Fibroblast of villous mesenchyme (primary cell): ENCODE measurements at places on chromosomes 5 and 9.

DNA sequence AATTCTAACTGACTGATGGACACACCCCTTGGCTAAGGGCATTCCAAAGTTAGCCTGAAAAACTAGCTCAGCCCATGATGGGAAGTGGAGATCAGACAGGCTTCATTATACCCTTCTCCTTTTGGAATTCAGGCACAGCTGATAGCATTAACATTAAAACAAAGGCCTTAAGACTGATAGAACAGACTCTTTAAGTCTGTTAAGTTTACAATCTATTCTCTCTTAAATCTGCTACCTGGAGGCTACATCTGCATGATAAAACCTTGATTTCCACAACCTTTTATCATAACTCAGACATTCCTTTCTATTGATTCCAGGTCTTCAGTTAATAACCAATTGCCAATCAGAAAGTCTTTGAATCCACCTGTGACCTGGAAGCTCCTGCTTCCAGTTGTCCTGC, 281.4 kb downstream of the TUSC1 start:
- DNase-seq = no peak

DNA sequence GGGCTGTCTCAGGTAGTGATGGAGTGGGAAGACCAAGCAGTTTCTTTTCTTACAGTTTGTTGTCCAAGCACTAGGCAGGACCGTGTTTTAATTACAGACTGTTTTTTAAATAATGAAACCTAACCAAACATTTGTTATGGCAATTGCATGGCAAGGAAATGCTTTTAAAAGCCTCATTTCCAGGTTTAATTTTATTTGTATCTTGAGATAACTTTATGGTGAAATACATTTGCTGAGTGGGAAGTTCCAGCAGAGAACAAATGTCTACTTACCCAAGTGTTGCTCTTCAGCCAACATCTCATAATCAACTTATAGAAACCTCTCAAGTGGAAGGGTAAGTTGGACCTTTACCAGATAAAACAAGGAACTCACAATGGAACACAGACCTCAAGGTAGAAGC, 11.8 kb upstream of the LHFPL2 start:
- no peak for DNase-seq

- no peak for DNase-seq
Observed at GRCh38 chr5:72417333-72418062, 89.7 kb downstream of the ZNF366 start.

DNA sequence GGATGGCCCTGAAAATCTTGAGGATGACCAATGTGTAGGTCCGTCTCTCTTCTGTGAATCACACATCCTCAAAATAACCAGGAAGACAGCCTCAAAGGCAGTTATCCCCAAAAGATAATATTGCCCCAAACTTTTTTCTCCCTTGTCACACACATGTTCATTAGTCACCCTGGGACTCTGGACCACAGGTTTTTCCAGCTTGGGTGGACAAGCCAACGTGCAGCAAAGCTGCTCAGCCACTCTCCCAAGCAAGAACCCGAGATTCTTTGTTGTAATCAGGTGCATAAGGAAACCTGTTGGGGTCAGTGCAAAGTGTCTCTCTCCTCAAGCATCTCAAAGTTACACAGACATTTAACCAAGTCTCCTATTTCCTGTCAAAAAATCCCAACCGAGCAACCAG, 196.6 kb downstream of the GNA14 start:
- DNase-seq = no peak

- no peak for DNase-seq
Observed at GRCh38 chr5:16457451-16457850, 8.1 kb downstream of the ZNF622 start.

DNA sequence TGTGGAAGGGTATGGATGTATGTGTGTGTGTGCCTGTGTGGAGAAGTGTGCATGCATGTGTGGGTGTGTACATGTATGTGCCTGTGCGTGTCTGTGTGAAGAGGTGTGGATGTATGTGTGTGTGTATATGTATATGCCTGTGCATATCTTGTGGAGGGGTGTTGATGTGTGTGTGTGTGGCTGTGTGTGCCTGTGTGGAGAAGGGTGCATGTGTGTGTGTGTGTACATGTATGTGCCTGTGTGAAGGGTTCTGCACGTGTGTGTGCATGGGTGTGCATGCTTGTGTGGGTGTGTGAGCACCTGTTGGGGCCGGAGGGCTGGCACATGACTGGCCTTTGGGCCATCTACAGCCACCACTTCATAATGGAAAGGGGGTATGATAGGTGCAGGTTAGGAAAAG, 291.4 kb downstream of the IRX2 start:
- no peak for DNase-seq

- DNase-seq = no peak
Observed at GRCh38 chr9:108681851-108682590, 173.8 kb downstream of the ACTL7B start.

- peak; percentile 12 for DNase-seq
Observed at GRCh38 chr5:109196087-109196822, 213.5 kb downstream of the PJA2 start.

DNA sequence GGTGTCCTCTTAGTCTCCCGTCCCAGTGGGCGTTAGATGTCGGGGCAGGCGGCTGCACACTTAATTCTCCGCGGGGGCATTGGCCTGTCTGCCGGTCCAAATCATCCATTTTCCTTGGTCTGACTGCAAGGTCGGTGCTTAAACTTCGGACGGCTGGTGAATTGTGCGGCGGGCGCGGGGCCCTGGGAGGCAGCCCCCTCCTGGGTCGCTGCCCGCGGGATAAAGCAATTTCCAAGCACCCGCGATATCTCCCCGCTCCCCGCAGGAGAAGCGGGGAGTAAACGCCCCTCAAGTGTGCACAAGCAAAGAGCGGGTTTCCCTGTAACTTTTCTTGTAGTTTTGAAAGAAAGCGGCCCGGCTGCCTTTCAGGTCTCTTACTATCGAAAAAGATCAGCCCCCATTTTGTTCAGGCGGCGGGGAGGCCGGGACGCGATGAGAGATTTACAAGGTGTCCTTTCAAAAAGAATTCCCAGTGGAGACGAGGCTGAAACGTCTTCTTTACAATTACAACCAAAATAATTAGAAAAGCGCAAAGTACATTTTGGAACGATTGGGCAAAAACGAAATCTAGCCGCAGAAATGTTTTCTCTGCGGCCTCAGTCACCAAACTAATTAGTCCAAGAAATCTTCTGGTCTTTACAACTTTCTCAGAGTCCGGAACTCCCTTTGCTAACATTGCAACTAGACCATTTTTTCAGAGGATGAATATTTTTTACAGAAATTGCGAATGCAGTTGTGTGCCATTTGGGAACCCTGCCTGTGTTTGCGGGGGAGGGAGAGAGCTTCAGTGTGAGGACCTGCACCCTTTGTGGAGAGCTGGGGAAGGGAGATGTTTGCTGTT, 1.8 kb downstream of the IRX1 start:
- DNase-seq = no peak

- DNase-seq = peak; percentile 9
Observed at GRCh38 chr5:131441184-131441583, 177.3 kb downstream of the CDC42SE2 start.

DNA sequence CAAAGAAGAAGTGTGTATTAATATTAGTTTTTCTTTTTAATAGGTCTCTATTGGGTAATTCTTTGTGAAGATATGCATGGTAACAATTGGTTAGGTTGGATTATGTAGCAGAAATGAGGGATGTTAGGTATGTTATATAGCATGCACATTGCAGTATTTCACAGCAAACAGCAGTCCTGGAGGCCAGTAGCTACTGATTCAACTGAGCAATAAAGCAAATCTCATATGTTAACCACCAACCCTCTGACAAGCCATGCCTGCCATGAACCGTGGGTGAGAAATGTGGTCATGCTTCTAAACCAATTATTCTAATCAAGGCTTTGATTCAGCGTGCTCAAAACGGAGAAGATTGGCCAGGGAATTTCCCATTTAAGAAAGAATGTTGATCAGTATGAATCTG, 313.0 kb upstream of the CDH6 start:
- no peak for DNase-seq

DNA sequence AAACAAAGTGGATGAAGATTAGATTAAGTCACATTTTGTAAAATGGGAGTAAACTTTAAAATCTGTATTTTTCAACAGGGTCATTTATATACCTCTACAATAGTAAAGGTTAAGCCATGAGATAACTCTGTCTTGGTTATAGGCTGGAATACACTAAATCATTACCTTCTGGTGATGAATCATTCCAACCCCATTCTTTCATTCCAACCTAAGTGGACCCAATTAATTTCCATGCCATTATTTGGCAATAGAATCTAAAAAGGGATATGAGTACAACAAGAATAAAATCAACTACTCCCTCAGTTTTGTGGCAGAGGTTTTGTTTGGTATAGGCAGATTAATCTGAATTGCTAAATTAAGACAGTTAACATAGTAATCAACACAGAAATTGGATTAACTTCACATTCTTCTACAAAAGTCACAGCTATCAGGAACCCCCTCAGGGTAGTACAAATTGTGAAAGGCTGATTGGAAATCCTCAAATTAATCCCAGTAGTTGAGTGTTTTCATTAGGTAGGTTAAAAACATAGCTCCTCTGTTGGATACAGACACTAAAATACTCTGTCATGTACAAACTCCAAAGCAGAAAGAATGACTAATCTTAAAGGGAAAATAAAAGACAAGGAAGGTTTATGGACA, 54.2 kb downstream of the ELAVL2 start:
- DNase-seq = no peak

- DNase-seq = no peak
Observed at GRCh38 chr9:37066139-37066725, 32.2 kb upstream of the PAX5 start.
